ENCODE measurements at places on chromosomes 6 and 20.

GRCh38 chr6:45696738-45697137, 318.9 kb downstream of the CLIC5 start:
- DNase-seq: no peak

- DNase-seq: peak; percentile 47
Observed at GRCh38 chr20:32439132-32439829, 81.2 kb downstream of the ASXL1 start.

- no peak for DNase-seq
Observed at GRCh38 chr20:3194617-3195280, 9.7 kb downstream of the DDRGK1 start.

DNA sequence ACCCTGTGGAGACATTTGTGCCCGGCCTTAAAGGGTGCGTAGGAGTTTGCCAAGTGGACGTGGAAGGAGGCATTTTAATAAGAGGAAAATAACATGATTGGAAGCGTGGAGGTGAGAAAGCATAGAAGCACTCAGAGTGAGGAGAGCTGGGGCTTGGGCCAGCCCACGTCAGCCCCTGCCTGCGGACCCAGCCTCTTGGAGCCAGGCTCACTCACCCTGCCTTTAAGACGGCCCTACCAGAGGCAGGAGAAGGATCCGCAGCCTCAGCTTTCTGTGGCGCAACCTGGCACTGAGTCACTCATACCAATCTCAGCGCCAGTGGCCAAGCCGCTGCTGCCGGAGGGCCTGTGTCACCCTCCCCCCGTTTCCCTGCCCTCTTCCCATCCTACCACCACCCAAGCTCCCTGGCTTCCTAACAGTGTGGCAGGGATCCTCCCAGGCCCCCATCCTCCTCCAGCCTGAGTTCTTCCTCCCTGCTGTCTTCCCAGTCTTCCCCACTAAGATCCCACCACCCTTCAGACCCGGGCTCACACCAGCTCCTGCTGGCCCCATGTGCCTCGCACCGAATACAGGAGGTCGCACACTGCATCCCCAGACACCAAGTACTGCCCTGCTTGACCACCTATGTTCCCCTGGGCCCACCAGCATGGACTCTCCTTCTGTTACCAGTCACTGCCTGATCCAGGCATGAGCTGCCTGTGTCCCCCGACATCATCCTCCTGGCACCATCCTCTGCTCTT, 285.2 kb downstream of the UST start:
- peak; percentile 56 for DNase-seq

DNA sequence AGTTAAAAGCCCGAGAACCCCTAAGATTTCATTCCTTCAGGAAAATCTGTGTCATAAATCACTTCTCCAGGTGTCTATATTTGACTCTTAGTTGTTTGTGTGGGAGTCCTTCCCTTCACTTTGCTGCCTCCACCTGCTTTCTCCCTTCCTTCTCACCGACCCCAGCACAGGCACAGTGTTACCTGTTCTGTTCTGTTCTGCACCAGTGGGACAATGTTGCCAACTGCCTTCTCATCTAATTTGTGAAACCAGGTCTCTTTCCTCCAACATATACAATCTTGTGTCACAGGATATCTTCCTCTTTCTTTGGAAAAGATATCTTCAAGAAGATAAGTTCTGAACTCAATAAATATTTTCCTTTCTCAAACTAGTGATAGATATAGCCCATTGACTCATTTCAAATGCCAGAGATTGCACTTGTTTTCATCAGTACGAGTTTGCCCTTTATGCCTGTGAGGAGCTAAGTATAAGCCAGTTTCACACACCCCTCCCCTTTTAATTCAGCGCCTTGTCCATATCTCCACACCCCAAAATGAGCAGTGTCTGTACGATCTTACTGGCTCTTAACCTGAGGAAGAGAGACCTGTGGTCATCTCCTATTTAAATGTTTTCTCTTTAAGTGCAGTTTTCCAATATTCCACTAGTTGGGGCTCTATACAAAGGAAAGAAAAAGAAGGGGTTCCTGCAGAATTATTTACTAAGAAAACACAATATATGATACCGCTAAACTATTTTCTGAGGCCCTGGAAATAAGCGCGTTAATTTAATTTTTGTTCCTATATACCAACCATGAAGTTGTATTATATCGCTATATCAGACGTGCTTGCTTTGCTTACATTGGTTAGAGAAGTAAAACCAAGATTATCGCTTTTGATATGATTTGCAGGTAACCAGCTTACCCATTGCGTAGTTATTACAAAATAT, 81.6 kb upstream of the PREP start:
- DNase-seq: peak; percentile 51

GRCh38 chr6:166253281-166253681, 54.9 kb downstream of the PRR18 start:
- DNase-seq: no peak

DNA sequence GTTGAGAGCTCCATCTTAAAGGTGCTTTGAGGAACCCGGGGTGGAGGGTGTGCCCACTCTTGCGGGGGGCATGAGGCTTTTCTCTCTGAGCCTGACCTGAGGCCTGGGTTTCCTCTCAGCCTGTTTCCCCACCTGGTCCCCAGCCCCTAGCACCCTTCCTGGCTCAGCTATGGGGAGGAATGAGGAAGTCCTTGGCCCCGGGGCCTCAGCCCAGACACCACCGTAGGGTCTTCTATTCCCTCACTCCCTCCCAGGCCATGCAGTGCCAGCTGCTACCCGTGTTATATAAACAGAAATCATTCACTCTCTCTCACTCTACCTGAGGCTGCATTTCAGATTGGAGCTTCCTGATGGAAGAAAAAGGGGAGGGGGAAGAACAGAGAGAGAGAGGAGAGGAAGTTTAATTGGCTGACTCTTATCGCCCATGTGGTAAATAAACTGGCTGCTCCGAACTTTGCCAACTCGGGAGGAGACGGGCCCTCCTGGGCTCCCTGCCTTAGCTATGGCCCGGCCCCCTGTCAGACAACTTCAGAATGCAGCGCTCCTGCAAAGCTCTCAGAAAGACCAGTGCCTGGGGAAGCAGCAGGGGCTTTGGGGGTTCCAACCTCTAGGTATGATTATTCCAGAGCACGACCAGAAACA, 2.8 kb downstream of the CDH22 start:
- no peak for DNase-seq

- DNase-seq: peak; percentile 71
Observed at GRCh38 chr20:22070610-22071058, 365.2 kb downstream of the PAX1 start.

GRCh38 chr6:109349419-109349987, 32.8 kb downstream of the CD164 start:
- DNase-seq: peak; percentile 27

- DNase-seq: no peak
Observed at GRCh38 chr6:108323710-108324466, 29.0 kb downstream of the AFG1L start.

DNA sequence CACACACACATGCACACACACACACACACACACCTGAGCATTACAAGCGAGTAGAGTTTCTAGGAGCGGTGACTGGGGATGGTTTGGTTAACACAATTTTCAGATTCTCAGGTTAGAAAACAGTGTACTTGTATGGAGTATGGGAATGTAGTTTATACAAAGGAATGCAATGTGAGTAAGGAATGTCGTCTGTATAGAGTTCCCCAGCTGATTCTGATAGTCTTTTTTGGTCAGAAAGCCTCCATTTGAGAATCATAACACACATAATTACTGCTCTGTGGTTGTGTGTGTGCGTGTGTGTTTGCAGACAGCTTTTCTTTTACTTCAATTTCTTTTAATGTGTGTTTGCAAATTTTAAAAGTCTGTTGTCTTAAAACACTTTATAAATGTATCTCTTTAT, 93.2 kb downstream of the MYO6 start:
- DNase-seq: no peak

DNA sequence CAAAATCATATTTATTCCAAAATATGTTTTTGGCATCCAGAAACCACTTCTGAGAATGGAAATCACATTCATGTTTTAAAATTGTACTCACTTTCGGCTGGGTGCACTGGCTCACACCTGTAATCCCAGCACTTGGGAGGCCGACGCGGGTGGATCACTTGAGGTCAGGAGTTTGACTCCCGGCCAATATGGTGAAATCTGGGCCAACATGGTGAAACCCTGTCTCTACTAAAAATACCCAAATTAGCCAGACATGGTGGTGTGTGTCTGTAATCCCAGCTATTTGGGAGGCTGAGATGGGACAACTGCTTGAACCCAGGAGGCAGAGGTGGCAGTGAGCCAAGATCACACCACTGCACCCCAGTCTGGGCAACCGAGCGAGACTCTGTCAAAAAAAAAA, 580.7 kb downstream of the MAFB start:
- DNase-seq: no peak

DNA sequence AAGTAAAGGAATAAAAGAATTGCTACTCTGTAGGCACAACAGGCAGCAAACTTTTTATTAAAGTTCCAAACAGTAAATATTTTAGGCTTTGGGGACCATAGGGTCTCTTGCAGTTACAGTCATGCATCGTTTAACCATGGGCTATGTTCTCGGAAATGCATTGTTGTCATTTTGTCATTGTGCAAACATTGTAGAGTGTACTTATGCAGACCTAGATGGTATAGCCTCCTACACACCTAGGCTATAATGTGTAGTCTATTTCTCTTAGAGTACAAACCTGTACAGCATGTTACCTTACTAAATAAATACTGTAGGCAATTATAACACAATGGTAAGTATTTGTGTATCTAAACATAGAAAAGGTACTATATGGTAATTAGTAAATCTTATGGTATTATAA, 54.7 kb downstream of the CDS2 start:
- no peak for DNase-seq

DNA sequence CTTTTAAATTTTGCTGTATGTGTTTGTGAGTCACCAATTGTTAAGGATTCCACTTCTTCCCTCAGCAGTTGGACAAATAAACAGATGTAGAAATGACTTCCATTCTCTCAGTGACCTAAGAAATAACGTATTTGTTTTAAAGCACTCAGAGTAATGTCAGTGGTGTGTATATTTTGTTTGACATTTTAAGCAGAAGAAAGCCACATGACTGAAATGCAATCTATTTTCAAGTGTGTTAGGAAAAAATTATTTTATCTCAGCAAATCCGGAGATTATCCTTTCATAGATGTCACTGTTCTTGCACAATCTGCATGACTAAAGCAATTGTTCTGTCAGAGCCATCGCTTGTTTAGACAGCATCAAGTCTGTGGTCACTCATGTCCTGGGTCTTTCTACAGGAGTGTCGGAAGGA, 77.1 kb downstream of the JAG1 start:
- DNase-seq: no peak

GRCh38 chr20:61092251-61092650, 159.8 kb upstream of the CDH4 start:
- no peak for DNase-seq

GRCh38 chr6:10557913-10558312, 36.8 kb downstream of the GCNT2 start:
- DNase-seq: no peak

- no peak for DNase-seq
Observed at GRCh38 chr20:2752567-2753460, 47.6 kb downstream of the CPXM1 start.

- DNase-seq: peak; percentile 44
Observed at GRCh38 chr6:12196326-12196936, 93.7 kb upstream of the EDN1 start.

DNA sequence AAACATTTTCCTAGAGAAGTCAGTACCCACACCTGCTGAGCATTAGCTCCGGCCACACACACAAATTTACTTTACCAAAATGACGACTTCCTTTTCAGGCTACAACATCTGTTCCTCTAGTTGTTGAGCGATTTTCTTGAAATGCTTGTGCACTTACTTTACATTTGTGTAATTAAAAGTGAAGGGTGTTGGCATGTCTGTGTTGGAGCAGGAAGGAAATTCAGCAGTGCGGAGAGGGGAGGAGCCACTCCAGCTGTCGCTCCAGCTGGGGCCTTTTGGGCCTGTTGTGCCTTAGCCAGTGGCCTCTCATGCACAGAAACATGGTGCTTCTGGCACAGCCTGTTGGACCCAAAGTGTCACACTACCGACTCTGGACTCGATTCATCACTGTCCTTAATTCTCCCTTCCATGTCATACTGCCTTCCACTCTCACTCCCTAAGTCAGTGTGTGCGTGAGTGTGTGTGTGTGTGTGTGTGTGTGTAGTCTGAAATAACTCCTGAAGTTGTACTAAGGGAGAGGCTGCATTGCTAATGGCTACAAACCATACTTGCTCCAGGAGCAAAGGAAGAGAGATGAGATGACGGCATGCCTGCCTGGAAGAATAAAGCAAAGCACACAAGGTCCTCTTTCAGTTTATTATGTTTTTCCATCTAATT, 191.8 kb upstream of the ARG1 start:
- DNase-seq: no peak

DNA sequence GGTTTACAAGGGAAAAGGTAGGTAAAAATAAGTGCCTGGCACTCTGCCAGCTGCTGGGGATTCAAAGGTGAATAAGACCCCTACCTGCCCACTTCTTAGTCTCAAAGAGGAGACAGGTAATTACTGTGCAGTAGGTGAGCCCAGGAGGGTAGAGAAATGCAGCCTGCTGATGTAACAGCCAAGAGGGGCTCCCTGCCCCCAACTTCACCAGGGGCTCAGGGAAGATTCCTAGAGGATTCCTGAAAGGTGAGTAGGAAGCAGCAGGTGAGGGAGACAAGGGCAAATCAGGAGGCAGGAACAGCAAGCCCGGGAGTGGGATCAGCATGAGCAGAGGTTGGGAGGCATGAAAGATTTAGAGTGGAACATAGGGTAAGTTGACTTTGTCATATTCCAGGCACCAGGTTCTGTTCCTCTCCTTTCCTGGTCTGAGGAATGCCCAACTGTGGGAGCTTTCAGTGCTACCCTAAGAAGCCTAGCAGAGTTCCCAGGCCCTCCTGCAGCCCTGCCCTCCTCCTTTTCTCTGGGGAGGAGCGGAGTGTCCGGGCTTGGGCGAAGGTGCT, 258.1 kb downstream of the LRFN2 start:
- DNase-seq: no peak

GRCh38 chr20:63653041-63653973, at the start of gene STMN3:
STMN3 (minus strand) TSS chr20:63653424; CDS start chr20:63653345, 79 bp downstream.
- DNase-seq: peak; percentile 82

Data from fibroblast of skin of left quadriceps (primary cell).